ENCODE measurements at places on chromosomes 5 and 9.

DNA sequence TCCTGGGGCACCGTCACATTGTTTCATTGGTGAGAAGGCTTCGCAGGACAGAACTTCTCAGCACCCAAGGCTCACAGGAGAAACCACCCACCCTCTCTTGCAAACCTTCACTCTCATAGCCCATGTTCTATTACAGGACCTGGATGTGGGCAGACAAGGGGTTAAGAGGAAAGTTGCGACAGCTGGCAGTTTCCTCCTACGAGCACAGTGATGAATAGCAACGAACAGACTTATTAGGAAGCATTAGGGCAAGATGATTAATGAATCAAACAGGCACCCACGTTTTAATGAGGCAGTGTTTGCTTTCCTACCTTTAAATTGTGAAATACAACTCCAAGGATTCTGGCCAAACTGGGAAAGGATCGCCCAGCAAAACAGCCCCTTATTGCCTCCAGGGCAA, 339.3 kb downstream of the DRD1 start:
- no peak for DNase-seq

DNA sequence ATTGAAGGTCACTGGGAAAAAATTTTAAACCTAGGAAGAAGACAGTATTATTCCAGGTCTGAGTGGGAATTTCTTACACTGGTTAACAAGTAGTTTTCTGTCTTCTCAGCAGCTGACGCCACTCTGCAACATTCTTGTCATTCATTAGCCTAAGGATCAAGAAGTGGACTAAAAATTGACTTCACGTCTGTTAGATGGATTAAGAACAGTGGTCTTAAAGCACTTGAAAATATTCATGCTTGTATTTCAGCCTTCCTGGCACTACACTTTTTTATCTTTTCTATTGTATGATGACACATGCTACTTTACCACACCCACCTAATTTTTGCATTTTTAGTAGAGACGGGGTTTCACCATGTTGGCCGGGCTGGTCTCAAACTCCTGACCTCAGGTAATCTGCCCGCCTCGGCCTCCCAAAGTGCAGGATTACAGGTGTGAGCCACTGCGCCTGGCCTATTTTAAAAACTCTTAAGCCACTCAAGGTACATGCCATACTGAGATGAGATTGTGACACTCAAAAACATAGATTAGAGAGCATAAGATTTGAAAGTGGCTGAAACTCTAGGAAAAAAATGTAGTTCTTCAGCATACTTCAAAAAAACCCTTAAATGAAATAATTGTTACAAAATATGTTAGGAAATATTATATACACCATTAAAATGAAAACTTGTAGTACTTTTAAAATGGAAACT, 8.4 kb downstream of the MATR3 start:
- no peak for DNase-seq

DNA sequence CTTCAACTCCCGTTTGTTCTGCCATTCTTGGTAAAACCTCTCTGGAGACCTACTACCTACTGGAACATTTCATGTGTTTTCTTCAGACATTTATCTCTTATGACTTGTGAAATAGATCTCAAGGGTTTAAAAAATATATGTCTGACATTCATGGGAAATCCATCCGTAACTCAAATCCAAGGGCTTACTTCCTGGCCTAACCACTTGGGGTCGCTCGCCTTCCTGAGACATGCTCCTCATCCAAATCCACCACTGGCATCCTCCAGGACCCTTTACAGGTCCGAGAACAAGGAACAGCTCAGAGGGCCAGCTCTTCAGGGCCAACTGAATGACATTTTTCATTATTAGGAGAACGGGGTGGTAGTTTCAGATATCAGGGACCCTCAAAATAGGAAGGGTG, 235.1 kb upstream of the TUT7 start:
- DNase-seq = no peak

DNA sequence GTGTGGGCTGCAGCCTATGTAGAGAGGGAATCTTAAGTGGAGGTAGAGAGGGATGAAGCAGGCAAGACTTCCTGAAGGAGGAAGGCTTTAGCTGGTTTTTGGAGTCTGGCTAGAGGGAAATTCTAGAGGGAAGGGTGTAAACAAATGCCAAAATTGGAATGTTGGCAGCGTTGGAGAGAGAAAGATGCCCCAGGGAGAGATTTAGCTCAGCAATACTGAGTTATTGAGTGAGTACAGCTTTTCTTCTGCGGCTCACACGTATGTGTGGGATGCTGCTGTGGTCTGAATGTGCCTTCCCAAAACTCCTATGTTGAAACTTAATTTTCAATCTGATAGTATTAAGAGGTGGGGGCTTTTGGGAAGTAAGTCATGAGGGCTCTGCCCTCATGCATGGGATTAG, 24.5 kb upstream of the GLRA1 start:
- no peak for DNase-seq

DNA sequence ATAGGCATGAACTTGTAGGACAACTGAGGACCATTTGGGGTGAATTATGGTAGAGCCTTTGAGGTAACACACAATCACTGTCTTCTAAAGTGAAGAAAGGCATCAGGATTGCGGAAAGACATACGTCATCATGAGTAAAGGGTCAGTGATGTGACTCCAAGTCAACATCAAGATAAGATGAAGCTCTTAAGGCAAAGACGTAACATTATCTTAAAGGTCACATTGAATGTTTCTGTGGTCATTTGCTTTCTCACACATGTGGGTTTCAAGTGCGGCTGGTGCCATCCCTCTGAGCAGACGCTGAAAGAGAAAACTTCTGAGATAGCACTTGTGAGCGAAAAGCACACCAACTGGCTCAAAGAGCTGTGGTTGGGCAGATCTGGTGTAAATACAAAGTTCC, 63.3 kb upstream of the GRAMD2B start:
- DNase-seq = no peak

DNA sequence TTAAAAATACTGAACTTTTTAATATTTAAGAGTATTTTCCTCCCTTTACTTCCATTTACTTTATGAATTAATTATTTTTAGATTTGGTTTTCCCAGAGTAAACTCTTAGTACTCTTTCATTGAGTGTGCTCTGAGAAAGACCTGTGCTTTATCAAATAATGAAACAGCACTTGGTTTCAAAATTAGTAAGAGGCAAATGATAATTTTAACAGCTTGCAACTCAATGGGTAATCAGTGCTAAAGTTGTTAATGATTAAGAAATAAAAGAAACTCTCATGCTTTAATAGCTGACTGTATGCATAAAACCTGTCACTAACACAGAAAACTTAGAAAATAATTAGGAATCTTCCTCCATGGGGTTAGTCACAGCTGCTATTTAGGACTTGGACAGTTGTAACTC, 244.4 kb downstream of the RFX3 start:
- no peak for DNase-seq

- DNase-seq = no peak
These were observed 15.2 kb downstream of the MAML1 start for GRCh38 chr5:179747811-179748210.

DNA sequence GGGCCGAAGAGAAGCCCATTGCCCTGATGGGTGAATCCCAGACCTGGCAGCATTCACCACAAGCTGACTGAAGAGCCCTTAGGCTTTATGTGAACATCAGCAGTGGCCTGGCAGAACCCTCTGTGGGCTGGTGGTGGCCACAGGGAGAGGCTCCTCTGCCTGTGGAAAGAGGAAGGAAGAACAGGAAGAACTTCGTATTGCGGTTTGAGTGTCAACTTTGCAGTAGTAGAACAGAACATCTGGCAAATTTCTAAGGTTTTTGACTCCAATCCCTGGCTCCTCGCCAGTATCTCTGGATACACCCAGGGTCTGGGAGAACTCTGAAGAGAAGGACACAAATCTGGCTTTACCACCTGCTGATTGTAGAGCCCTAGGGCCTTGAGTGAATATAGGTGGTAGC, 356.4 kb upstream of the GRAMD2B start:
- no peak for DNase-seq

GRCh38 chr5:57094753-57095683, 78.8 kb upstream of the GPBP1 start:
- no peak for DNase-seq

DNA sequence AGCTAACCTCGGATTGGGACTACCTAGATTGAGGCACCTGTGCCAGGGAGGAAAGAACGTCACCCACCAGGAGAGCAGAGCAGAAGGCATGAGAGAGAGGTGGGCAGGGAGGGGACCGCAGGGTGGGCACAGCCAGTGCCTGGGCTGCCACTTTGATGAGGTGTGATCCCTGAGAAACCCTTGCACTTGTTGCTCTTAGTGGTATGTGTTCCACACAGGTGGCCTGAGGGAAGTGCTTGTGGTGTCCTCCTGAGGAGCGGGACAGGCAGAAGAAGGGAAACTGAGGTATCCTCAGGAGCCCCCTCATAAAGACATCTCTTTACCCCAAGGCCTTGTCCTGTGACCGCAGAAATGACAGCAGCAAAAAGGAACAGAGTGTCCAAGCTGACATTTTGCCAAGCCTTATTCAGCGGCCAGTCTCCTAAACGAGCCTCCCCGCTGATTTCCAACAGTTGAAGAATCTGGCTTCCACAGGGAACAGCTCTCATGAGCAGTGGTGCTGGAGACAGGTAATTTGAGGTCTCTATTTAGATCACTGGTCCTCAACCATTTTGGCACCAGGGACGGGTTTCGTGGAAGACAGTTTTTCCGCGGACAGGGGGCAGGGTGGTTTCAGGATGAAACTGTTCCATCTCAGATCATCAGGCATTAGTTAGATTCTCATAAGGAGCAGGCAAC, 82.4 kb downstream of the FOXD1 start:
- no peak for DNase-seq

GRCh38 chr9:37236822-37237221, 116.4 kb downstream of the ZCCHC7 start:
- DNase-seq = no peak

DNA sequence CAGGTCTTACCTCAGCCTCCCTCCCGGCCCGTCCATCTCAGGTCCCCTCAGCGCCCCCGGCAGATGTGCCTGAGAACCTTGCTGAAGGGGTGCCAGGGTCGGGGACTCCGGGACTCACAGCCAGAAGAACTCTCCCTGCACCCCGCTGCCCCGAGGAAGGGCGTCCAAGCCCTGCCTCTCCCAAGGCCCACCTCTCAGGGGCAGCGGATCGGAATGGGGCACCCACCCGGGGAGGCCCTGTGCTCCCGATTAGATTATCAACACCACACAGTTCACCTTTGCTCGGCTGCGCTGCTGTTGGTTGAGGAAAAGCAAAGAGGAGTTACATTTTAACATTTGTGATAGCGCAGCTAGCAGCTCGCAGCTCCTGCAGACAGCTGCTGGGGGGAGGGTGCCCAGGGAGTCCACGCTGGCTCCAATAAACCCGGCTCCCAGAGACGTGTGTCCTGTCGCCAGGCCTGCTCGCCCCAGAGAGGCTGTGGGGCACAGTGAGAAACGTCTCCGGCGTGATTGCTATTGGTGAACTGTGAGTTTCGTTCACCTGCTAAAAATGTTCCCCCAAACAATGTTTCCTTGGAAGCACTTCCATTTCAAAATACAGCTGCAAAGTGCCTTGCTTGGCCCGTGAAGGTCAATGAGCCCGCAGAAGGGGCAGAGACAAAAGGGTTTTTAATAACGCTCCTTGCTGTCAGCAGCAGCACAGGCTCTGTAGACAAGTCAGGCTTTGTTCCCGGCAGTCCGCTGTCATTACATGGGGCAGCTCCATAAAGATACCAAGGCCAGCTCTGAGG, 18.6 kb upstream of the SLC6A19 start:
- DNase-seq = no peak

DNA sequence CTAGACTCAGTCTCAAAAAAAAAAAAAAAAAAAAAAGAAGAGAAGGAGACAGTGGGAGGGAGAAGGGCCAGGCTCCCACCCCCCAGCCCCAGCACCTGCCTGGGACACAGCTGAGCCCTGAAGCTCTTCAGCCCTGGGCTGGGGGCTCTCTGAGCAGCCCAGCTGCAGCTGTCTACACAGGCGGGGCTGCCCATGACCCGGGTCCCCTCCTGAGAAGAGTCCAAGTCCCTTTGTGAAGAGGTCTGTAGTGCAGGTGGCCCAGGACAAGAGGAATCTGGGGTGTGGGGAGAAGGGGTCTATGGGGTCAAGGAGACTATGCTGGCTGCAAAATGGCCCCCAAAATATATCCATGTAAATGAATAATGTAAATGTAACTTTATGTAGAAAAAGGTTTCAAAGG, 6.7 kb upstream of the LCN2 start:
- DNase-seq = no peak

DNA sequence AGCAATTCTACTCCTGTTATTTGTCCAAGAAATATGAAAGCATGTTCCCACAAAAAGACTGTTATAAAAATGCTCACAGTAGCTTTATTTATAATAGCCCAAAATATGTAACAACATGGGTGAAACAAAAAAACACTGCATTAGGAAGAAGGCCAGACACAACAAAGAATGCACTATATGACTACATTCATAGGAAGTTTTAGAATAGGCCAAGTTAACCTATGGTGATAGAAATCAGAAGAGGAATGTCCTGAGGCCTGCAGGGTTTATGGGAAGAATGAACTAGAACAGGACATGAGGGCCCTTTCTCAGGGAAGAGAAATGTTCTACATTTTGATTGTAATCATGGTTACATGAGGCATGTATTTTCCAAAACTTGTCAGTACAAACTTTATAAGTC, 24.7 kb upstream of the TAS2R1 start:
- no peak for DNase-seq

DNA sequence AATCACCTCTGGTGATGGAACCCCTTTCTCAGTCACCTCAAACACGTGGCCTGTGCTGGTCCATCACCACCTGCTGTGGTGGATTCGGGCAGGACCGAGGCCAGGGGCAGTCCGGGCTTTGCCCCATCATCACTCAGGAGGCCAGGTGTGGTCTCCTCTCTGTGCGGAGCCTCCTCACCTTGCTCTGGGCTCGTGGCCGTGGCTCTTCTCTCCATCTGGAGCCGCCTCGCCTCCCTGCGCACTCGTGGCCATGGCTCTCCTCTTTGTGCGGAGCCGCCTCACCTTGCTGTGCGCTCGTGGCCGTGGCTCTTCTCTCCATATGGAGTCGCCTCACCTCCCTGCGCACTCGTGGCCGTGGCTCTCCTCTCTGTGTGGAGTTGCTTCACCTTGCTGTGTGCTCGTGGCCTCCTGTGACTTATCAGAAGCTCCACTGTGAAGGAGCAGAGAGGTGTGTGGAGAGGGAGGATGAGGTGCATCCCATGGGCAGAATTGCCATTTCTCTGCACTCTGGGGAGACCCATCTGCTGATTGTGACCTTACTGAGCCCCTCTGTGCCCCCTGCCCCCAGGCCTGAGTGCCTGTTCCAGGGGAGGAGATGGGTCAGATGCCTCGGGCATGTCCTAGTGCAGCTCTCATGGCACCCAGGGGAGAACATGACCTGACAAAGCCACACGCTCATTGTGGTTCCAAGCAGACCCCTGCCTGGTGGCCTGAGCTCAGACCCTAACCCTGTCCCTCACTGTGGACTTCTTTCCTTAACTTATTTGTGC, 276.6 kb upstream of the IRX2 start:
- DNase-seq = no peak

GRCh38 chr5:80481019-80481893, 6.6 kb upstream of the FAM151B start:
- no peak for DNase-seq
